ENCODE measurements at places on chromosomes 7 and 10.

DNA sequence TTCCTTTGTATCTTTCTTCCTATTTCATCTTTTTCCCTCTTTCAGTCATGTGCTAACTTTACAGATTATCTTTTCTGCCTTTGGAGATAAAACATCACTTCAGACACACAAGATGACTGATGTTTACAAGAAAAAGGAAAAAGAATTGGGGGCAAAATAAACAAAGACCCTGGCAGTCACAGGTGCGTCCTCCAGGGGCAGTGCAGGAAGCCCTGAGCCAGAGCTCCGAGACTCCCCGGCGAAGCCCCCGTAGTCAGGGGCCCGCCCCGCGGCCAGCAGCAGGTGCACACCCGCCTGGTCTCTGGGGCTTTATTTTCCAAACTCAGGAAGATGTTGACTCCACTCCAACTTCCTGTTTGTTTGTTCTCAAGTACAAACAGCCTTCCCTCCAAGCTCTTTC lies 10.2 kb downstream of the STK32C start:
- H3K27me3 ChIP-seq: no peaks in the 10 kb centered on the region
- no peak for DNase-seq
- no peaks in the 10 kb centered on the region for H3K36me3 ChIP-seq
- H3K4me3 ChIP-seq: no peak overlapping the region
- H3K27ac ChIP-seq: no peak overlapping the region

DNA sequence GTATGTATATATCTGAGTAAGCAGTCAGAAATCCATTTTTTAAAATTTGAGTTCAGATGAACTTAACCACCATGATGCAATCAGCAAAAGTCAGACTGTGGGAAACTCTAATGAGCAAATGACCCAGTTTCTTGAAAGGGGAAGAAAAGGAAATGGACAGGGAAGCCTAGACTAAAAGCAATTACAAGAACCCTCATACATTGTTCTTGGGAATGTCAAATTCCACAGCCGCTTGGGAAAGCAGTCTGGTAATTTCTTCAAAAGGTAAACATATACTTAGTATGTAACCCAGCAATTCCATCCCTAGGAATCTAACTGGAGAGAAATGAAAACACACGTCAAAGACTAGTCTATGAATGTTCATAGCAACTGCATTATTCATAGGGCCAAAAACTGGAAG lies 16.4 kb upstream of the FOXK1 start:
- no peaks in the 10 kb centered on the region for H3K36me3 ChIP-seq
- DNase-seq: no peak
- H3K4me1 ChIP-seq: peaks cover 7% of the 10 kb centered on the region
- no peaks in the 10 kb centered on the region for H3K27me3 ChIP-seq

DNA sequence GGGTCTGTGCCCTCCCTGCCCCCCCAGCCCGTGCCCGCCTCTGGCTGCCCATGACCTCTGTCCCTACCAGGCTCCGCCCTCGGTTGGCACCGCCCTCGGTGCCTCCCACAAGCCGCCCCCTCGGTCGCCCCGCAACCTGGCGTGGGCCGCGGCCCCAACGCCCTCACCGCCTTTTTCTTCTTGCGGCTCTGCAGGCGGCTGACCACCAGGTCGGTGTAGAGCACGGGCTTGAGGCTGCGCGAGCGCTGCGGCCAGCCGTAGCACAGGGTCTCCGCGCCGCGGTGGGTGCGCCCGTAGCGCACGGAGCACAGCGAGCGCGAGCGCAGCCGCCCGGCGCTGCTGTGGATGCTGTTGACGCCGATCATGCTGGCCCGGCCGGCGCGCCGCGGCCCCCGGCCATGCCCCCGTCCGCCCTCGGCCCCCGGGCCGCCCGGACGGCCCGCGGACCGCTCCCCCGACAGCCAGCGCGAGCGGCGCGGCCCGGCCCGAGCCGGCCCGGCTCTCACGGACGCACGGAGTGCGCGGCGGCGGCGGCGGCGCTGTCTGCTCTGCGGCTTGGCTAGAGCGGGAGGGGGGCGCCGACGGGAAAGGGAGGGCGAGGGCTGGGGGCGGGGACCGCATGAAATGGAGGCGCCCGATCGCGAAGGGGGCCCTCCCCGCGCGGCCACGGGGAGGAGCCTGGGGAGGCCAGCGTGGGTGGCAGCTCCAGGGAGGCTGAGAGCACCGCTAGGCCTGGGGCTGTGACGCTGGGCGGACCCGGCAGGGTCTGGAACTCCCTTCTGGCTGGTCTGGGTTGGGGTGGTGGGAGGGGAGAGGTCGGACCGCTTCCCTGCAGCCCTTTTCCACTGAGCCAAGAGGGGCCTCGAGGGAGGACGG lies 9.6 kb downstream of the PSD start:
- H3K36me3 ChIP-seq: no peaks in the 10 kb centered on the region
- peaks cover 25% of the 10 kb centered on the region for H3K27me3 ChIP-seq
- H3K4me3 ChIP-seq: peak overlapping the region; percentile 69
- H3K4me1 ChIP-seq: peaks cover 13% of the 10 kb centered on the region

- H3K4me1 ChIP-seq: no peaks in the 10 kb centered on the region
- peaks cover 6% of the 10 kb centered on the region for H3K36me3 ChIP-seq
- DNase-seq: no peak
- H3K27me3 ChIP-seq: no peaks in the 10 kb centered on the region
- no peak overlapping the region for H3K27ac ChIP-seq
- no peak overlapping the region for H3K4me3 ChIP-seq
Observed at GRCh38 chr7:148761499-148762278, 63.0 kb downstream of the CUL1 start.

GRCh38 chr7:23405240-23405618 lies 65.1 kb downstream of the IGF2BP3 start:
- peaks cover 42% of the 10 kb centered on the region for H3K4me1 ChIP-seq
- no peaks in the 10 kb centered on the region for H3K36me3 ChIP-seq
- H3K27me3 ChIP-seq: no peaks in the 10 kb centered on the region
- no peak overlapping the region for H3K4me3 ChIP-seq

DNA sequence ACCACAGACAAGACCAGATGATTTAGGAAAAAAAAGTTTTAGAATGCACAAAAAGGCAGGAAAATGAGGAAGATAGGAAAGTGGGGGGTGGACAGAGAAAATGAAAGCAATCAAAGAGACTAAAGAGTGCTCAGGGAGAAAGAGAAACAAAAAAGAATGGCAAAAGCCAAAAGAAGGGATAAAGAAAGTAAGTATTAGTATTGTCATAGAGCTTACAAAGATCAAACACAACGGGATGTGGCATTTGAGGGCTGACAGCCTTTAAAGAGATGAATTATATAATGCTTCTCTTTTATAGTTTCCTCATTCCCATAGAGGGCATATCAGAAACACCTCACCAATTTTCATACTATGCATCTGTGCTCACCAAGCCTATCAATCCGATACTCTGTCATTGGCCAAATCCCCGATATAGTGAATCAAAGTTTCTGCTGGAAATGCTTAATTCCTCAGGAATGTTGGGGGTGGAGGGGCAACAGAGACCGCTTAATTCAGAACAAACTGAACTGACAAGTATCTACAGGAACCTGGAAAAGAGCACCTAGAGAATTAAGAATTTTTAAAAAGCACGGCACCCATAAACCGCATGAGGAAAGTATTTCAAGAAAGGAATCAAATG lies 2.7 kb downstream of the COG5 start:
- peak overlapping the region; percentile 14 for H3K4me3 ChIP-seq
- DNase-seq: no peak
- H3K27me3 ChIP-seq: no peaks in the 10 kb centered on the region
- no peaks in the 10 kb centered on the region for H3K36me3 ChIP-seq
- peaks cover 58% of the 10 kb centered on the region for H3K4me1 ChIP-seq
- H3K27ac ChIP-seq: peak overlapping the region; percentile 25

DNA sequence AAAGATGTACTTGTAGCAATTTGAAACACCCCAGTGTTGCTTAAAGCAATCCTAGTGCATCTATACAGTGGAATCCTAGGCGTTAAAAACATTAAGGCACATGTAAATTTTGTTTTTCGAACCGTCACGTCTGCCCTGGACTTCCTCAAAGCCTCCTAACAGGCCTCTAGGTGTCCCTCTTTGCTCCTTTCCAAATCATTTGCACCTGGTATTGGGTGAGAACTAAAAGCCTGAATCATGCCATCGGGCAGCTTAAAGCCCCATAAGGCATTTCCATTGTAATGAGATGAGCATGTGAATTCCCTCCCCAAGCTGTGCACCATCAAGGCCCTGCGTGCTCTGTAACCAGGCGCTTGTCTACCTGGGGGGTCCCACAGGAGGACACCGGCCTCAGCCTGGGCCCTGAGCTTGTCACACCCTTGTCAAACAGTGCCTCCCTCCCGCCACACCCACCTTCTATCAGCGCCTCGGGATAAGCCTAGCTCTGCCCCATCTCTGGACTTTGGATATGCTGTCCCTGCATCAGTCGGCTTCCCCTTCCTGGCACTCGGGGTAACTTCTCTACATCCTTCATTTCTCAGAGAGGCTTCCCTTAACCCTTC lies 89.2 kb downstream of the WDR11 start:
- H3K36me3 ChIP-seq: no peaks in the 10 kb centered on the region
- H3K4me3 ChIP-seq: no peak overlapping the region
- no peak overlapping the region for H3K27ac ChIP-seq
- no peak for DNase-seq

All from esophagus squamous epithelium (tissue), 5 donors.